ENCODE measurements at places on chromosomes 7 and 10.

- peak; percentile 18 for DNase-seq
These were observed 64.0 kb downstream of the CDC123 start for GRCh38 chr10:12259988-12260387.

DNA sequence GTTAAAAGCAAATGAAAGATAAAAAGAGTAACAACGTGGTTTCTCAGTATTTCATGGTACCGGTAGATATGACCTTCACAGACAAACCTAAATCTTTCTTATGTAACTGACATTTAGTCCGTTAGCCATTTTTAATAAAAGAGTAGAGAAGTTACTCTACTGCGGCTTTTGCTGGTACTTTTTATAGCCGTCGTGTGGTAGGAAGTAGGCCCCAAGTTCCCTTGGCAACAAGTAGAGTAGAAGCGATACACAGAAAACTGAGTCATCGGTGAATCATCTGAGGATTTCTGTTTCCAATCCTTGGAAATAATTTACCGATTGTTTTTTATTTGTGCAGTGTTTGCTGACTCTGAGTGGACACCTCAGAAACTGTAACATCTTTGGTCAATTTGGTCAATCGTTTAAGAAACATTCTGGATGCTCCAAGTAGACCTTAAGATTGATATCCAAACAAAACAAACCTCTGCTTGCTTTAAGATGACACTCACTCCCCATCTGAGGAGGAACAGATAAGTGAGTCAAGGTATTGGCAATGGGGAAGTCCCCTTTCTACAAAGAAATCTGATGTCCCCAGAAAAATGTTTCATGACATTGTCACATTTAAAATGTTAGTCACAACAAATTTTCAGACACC, 63.9 kb upstream of the AHR start:
- DNase-seq, result no peak

GRCh38 chr7:123865517-123866117, 20.6 kb downstream of the HYAL4 start:
- no peak for DNase-seq

GRCh38 chr10:132336919-132337407, 5.0 kb downstream of the LRRC27 start:
- DNase-seq, result no peak

DNA sequence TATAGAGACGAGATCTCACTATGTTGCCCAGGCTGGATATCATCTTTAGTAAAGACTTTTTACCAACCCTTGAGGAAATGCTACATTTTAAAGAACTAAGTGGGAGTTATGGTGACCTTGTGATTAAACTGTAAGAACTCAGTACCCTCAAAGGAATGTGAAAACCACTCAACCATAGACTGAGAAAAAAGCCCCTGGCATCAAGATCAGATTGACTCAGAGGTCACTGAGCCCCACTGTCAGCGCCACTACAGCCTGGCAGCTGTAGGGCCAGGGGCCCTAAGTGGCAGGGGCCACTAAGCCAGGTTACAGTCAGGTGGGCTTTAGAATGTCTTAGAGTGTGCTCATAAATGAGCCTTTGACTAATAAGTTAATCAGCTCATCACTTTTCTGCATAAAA, 55.9 kb downstream of the APBB1IP start:
- no peak for DNase-seq

- no peak for DNase-seq
These were observed 105.7 kb downstream of the RAPGEF5 start for GRCh38 chr7:22251281-22251680.

- DNase-seq, result no peak
These were observed 133.9 kb downstream of the MTPAP start for GRCh38 chr10:30215141-30215540.

DNA sequence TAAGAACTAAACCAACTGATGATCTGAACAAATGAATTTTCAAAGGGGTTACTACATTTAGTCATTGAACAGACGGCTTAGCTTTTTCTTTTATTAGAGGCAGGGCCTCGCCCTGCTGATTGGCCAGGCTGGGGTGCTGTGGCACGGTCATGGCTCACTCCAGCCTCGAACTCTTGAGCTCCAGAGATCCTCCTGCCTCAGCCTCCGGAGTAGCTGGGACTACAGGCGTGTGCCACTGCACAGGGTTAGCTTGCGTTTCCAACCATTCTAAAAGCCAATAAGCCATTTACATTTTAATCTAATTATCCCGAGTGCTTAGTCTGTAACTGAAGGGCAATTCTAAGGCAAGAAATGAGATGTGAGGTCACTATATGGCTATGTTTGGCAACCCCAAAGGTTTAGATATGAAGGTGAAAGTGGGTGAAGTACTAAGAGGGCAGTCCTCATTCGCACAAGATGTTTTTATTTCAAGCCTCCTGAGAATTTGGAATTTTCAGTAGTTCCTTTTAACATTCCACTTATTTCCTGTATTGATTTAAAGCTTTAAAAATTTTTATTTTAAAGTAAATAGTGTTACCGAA, 1.6 kb upstream of the CDK13 start:
- DNase-seq, result no peak

GRCh38 chr7:42645906-42646305, 266.0 kb downstream of the C7orf25 start:
- DNase-seq, result no peak

- DNase-seq, result no peak
These were observed 35.3 kb downstream of the CREM start for GRCh38 chr10:35161906-35162305.

DNA sequence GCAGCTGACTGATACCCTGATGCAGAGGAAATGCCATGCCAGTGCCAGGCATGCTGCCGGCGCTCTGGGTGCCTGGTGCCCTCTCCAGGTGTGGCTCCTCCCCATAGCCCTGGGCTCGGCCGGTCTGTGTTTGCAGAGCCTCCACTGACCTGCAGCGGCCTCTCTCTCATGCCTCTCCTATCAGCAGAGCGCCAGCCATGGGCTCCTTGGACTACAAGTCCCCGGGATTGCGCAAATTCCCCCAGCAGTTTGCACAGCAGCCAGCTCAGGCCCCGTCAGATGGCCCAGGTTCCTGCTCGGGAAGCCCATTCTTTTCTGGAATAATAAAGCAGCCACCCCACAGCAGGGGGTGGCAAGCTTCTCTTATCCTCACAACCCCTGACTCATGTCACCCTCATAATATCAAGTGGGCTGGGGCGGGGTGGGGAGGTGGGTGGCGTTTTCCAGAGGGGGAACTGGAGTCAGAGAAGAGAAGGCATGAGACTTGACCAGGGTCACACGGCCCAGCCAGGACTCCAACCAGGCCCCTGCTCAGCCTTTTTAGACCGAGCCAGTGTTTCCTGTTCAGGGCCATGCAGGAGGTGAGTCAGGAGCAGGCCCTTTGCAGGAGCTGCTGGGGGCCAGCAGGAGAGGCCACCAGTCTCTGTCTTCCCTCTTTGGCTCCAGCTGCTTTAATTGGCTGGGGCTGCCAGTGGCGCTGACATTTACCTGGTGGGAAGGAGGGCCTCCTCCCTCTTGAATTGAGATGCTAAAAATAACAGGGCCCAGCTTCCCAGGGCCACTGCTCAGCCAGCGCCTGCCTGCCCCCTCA, 58.6 kb downstream of the ZMIZ1 start:
- no peak for DNase-seq

GRCh38 chr10:78059906-78060702, 26.4 kb downstream of the RPS24 start:
- no peak for DNase-seq

GRCh38 chr10:70324339-70324861, 40.6 kb upstream of the NPFFR1 start:
- DNase-seq, result peak; percentile 81

- no peak for DNase-seq
These were observed 93.8 kb upstream of the SMNDC1 start for GRCh38 chr10:110398419-110399105.

DNA sequence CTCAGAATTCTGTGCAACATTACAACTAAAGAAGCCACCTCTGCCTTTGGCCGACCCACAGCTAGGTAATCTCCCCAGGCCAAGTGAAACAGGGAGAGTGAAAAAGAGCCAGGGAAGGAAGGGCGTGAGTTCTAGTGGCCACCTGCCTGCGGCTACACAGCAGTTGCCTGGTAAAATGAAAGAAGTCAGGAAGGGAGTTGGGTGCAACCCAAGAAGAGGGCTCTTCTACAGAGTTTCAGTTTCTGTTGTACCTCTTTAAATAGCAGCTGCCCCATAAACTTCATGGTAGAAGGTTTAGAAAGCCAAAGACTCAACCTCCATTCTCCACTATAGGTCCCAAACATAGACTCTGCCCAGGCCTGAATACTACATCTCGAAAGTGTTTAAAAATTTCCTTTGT, 76.2 kb upstream of the TMEM168 start:
- DNase-seq, result no peak

- DNase-seq, result no peak
These were observed 38.8 kb downstream of the TMEM60 start for GRCh38 chr7:77759294-77759889.

GRCh38 chr10:111511751-111512150, 434.9 kb downstream of the ADRA2A start:
- DNase-seq, result no peak

GRCh38 chr10:132493756-132494290, 43.8 kb upstream of the INPP5A start:
- DNase-seq, result peak; percentile 81
